SW480 (cell line): ENCODE measurements at places on chromosomes 16 and 17.

GRCh38 chr16:26360867-26361266 is 669.1 kb downstream of the HS3ST4 start:
- no peak for DNase-seq

DNA sequence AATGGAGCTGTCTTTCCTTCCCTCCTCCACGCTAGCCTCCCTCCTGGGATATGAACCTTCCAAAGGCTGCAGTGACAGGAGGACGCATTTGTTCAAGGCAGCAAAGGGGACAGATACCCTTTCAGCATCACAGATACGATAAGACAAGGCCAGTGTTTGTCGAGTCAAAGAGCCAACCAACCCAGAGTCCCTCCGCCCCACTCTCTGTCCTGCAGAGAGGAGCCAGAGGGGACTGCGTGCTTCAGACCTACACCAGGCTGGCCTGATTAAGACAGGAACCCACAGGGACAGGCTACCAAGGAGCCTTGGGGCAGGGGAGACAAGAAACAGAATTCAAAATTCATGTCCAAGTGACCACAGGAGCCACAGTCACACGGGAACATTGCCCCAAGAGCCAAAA is 72.6 kb upstream of the CDH5 start:
- no peak for DNase-seq

- DNase-seq: no peak
These were observed 2.1 kb downstream of the SECTM1 start for GRCh38 chr17:82331345-82331939.

GRCh38 chr17:1126801-1127550 is 52.8 kb downstream of the ABR start:
- no peak for DNase-seq
